ENCODE measurements at places on chromosomes 3 and 15.

- DNase-seq = peak; percentile 65
These were observed 290.5 kb downstream of the NAALADL2 start for GRCh38 chr3:175149675-175150074.

DNA sequence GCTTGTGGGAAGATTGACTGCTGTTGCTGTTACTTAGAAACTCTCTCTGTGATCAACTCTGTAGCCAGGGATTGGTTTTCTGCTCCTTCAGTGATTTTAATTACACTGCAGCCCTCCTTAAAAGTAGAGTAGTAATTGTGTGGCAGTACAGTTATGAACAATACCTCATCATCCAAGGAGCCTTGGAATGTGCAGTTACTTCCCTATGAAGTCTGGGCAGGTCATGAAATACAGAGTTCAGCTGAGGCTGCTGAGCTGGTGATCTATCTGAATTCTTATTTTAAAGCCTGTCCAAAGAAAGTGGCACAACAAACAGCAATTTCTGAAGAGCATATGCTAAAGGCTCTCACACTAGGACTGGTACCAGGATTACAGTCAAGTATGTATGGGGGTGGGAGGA lies 37.4 kb upstream of the MRPL3 start:
- DNase-seq = no peak

DNA sequence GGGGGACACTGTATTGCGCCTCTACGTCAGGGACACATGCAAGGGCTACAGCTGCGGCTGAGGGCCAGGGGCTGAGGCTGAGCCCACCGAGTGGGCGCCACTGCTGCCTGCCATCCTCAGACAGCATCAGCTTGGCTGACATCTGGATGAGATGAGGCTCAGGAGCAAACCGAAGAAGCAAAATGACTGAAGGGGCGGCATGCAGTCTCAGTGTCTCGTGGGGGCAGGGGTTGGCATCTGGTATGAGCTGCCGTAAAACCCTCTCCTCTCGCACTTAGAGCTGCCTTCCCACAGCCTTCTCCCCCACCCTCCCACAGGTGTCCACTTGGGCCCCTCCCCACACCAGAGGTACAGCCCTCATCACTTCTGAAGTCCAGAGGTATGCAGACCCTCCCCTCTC lies 24.2 kb upstream of the CMTM7 start:
- DNase-seq = no peak

DNA sequence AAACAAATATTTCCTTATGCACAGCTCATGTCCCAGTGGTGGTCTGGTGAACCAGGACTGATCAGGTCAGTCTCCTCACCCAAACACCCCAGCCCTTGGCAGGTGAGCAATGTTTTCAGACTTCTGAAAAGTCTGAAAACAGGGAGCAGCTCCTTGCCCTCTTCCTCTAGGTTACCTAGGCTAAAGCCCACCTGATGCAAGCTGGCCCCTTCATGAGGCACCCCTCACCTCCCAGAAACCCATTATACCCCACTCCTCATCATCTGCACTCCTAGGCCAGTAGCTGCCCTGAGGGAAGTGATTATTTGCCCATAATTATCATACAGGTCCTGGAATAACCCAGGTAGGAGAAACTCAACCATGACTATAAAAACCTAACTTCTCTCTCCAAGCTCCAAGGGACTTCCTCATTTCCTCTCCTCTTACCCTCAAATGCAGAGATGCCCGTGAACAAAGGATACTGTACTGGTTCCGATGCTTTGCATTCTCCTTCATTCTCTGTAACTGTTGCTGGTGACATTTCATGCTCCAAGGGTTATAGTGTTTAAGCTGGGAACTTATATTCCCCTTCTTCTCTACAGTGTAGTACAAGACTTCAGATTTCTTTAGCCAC lies 5.2 kb upstream of the NCKIPSD start:
- no peak for DNase-seq

DNA sequence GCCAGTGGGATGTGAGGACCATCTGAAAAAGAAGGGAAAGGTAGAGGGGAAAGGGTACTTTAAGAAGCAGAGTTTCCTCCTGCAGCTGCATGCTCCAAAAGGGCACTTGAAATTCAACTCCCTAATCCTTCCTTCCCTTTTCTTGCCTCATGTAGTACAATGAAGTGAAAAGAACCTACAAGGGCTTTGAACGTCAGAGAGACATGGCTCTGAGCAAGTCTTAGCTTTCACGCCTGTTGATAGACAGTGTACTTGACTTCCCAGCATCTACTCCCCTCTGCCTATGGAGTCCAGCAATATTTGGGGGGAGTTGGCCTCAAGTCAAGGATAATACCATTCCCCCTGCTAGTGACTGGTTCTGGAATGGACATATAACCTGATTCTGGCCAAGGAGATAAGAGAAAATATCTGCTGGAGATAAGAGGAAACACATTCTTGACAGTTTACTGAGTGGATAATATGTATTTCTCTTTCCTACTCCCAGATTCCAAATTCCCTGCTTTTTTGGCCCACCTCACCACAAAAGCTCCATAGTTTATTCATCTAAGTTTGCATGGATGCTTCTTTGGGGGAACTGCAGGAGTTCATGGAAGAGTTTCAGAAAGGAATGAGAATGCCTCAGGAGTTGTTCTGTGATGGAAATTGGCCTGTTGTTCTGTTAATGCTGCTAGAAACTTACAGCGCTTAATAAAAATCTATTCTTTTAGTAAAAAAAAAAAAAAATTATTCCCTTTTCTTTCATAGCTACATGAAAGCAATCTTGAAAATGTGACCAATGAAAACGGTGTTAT lies 193.0 kb upstream of the TPM1 start:
- no peak for DNase-seq

GRCh38 chr3:127172781-127173515 lies 20.0 kb upstream of the PRR23E start:
- DNase-seq = no peak

- DNase-seq = no peak
These were observed 443.8 kb upstream of the TGFBR2 start for GRCh38 chr3:30162579-30162978.

DNA sequence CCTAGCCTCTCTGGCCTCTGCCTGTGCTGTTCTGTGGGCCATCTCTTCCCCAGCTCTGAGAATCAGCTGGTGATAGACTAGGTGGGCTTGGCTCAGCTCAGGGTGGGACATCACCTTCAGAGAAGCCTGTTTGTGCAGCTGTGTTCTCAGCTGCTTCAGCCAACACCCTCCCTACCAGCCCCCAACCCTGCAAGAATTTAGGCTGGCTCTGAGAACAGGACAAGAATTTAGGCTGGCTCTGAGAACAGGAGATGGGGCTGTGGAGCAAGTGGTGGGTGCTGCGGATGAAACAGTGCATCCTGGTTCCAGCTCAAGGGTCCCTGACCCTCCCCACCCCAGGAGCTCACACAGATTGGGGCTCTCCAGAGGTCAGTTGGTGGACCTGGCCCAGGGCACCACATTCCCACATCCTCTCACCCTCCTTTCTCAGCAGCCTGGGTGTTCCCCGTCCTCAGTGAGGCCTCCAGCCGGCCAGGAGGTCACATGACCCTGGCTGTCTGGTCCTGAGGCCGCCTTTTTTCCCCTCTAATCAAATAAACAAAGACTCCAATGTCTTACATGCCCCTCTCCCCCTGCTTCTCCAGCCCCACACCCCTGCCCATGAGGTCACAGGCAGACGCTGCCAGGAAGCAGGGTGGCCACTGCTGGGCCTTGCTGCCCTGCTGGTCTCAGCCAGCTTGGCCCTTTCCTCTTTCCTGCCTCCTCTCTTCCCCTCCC lies 14.9 kb downstream of the PLEKHO2 start:
- no peak for DNase-seq

DNA sequence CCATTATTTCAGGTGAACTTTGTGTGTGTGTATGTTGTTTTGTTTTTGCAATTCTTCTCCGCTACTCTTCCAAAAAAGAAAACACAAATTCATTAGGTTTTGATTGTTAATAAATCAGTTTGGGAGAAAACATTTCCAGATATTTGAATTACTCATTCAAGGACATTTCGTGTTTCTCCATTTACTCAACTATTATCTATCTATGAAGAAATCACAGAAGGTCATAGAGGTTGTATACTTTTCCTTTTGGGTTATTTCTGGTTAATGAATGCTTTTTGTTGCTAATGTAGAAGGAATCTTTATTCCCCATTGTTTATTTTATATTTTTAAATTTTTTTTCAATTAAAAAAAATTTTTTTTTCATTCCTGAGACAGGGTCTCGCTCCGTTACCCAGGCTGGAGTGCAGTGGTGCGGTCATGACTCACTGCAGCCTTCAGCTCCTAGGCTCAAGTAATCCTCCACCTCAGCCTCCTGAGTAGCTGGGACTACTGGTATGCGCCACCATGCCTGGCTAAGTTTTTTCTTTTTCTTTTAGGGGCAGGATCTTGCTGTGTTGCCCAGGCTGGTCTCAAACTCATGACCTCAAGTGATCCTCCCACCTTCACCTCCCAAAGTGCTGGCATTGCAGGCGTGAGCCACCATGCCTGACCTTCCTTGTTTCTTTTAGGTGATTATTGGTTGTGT lies 28.4 kb downstream of the IGF1R start:
- DNase-seq = no peak

DNA sequence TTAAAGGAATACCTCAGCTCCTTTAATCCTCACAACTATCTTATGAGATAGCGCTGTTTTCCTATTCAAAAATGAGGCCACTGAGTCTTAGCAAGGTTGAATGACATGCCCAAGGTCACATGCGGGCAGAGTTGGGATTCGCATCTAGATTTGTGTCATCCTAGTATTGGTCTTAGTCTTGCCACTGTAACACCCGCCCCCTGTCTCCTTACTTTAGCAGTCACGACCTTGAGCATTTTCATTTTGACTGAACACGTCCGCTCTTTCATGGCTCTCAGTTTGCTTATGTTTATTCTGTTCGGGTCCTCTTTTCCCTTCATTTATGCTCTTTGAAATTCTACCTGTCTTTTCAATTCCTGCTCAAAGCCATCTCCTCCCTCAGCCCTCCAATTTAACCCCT lies 112.5 kb upstream of the CADPS start:
- DNase-seq = no peak

GRCh38 chr3:106376016-106376570 lies 507.3 kb upstream of the CBLB start:
- no peak for DNase-seq

DNA sequence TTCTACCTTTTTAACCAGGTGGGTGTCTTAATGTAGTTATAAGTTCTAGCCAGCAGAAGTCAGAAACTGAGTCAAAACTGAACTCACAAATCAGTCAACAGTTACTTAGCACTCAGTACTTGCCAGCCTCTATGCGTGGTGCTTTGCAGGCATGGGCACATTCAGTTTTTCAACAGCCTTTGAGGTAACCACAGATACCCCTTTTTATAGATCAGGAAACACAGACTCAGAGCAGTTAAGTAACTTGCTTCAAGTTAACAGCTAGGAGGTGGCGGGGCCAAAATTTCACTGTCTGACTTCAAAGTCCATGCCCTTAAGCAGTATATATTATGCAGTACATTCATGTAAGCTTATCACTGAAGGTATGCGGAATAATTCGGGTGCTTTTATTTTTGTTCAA lies 139.4 kb downstream of the FHIT start:
- DNase-seq = no peak

DNA sequence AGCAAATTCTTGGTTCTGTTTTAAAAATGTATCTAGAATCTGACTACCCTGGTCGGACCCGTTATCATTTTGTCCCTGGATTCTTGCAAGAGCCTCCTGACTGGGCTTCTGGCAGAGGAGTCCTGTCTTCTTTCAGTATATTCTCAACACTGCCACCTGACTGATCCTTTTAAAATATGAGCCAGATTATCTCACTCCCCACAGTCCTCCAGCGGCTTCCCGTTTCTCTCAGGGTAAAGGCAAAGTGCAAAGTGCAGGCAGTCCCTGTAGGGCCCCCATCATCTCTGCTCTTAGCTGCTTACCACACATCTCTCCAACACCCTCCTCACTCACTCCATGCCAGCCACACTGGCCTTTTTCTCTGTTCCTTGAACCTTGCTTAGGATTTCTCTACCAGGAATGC lies 28.4 kb downstream of the CRTC3 start:
- DNase-seq = peak; percentile 82

DNA sequence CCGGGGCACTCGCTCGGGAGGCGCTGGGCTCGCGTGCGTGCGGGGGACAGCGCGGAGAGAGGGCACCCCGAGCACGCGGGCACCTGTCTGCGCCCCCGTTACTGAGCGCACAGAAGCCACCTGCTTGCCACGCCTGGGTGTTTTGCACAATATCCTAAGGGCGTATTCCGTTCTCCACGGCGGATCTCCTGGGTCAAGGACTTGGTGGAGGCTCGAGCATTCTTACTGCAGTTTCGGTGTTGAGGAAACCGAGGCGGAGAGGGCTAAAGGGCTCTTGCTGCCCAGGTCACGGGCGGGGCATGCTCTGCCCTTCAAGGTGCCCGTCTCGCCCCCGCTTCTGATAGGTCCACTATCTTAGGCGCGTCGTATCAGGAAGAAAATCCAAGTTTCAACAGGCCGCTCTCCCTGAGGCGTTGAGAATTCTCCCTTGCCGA lies 526 bp downstream of the GPD1L start:
- DNase-seq = peak; percentile 51

DNA sequence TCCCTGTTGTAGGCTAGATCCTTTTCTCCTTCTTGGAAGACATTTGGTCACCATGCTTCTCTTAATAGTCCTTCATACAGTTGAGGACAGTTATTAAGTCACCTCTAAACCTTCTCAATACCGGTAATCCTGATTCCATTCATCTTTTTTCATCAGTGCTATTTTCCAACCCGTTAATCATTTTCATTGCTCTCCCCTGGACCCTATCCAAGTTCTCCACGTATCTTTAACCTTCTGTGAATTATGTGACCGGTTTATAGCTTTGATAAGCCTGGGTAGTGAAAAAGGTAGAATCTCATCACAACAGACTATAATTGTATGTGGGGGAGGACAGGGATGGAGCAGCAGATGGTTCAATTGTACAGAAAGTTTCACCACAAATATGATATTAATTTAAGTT lies 168.5 kb downstream of the MECOM start:
- no peak for DNase-seq

DNA sequence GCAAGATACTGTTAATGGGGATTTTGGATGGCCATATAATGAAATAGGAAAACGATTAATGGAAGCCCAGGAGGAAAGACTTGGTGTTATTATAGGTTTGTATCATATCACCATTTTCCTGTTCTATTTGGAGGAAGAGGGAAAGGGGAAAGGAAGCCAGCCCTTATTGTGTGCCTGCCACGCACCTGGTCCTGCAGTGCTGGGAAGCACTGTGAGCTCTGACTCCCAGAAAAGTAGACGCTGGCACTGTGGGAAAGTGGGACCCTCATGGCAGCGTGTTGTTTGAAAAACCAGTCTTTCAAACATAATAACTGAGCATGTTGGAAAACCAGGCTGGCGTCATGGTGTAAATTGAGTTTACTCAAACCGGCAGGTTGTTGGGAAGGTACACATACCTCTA lies 22.0 kb downstream of the CGNL1 start:
- DNase-seq = no peak

GRCh38 chr3:44104043-44104442 lies 137.6 kb upstream of the TOPAZ1 start:
- no peak for DNase-seq

DNA sequence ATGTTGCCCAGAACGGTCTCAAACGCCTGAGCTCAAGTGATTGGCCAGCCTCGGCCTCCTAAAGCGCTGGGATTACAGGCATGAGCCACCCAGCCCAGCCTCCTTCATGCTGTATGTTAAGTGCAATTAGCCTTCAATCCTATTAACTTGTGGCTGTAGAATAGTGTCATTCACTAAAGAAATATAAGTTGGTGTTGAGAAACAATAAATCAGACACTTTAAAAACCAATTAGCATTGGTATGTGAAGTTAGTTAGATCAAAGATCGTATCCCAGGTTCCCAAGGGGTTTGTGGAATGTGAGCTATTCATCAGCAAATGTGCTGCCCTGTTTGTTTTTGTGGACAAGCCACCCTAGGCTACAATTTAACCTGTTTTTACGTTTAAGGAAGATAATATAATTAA lies 11.0 kb upstream of the PIK3CB start:
- DNase-seq = no peak

- peak; percentile 56 for DNase-seq
These were observed 35.5 kb upstream of the CGNL1 start for GRCh38 chr15:57340682-57341259.
